ENCODE measurements at places on chromosomes 6 and 20. TPM values are rescaled to one million over a fixed set of nuclear protein-coding genes. Genes with fewer than 3 reads are reported as not detected.

Gene BPI
- not detected for total RNA-seq

Gene HCK
- not detected for total RNA-seq

Gene KHDRBS2
- not detected for total RNA-seq

Gene OPN5
- not detected for total RNA-seq

Gene OR2H2
- not detected for total RNA-seq

Gene MPC1
- 214 TPM for total RNA-seq

Gene TMEM74B
- 4.7 TPM for total RNA-seq

Gene PAK5
- not detected for total RNA-seq

Gene HLA-DOA
- 0.09 TPM for total RNA-seq

Gene PACSIN1
- not detected for total RNA-seq

Gene LY6G5C
- 0.33 TPM for total RNA-seq

Gene C6orf132
- total RNA-seq = 1.5 TPM

Gene GGTLC1
- total RNA-seq = not detected

Gene ZC3H12D
- total RNA-seq = 2.7 TPM
